DMS53 (cell line): ENCODE measurements at places on chromosomes 16 and 17.

DNA sequence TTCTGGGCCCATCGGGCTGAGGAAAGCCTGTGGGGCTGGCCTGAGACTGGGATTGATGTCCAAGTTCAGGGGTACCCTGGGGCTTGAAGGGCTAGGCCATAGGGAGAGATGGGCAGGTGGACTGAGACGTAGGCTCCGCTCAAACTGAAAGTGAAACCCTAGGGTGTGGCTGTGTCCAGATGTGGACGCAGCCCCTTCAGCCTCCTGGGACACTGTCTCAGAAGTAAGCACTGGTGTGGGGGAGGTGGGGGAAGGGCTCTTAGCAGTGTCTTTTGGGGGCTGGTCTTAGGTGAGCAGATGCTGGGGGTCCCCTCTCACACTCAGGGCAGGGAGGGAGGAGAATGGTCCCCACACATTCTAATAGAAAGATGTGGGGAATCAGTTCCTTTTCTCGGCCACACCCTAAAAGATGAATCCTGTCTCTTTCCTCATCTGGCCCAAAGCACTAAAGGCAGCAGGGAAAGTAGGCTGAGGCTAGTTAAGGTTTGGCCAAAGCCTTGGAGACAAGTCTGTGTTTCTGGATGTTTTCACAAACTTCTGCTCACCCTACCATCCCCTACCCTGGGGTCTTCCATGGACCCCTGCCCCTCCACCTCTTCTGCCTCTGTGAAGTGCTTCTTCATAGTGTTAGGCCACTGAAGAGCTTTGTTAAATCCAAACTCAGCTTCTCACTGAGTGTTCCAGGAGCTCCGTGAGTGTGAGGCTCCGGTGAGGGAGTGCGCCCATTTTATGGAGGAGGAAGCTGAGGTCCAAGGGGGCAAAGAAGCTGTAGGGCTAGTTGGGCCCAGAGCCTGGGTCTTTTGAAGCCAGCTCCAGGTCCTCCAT lies 5.6 kb downstream of the FMNL1 start:
- DNase-seq: no peak

GRCh38 chr17:39538866-39539265 lies 68.9 kb downstream of the NEUROD2 start:
- DNase-seq: no peak

GRCh38 chr16:10577305-10578202 lies 2.8 kb downstream of the EMP2 start:
- peak; percentile 65 for DNase-seq

GRCh38 chr17:48483471-48484131 lies 47.2 kb downstream of the HOXB1 start:
- DNase-seq: peak; percentile 62

DNA sequence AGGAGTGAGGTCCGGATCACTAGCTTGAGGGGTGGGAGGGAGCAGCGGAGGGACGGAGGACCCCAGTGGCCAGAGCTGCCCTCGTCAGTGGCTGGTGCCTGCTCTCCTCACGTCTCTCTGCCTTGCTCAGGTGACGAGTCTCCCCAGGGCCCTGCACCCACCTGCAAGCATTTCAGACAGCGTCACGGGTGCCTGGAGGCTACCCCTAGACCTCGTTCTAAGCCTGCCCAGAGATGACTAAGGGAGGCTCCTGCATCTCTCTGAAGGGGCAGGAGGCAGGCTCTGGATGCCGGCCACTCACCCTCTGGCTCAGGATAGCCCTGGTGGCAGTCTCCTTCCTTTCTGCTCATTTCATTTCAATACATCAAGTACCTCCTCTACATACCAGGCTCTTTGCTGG lies 68.8 kb downstream of the MRC2 start:
- no peak for DNase-seq

- DNase-seq: peak; percentile 94
Measured at GRCh38 chr17:4263282-4264215, at the start of gene ANKFY1. Gene ANKFY1 (minus strand): TSS chr17:4263979. CDS start chr17:4263941, 38 bp downstream.

DNA sequence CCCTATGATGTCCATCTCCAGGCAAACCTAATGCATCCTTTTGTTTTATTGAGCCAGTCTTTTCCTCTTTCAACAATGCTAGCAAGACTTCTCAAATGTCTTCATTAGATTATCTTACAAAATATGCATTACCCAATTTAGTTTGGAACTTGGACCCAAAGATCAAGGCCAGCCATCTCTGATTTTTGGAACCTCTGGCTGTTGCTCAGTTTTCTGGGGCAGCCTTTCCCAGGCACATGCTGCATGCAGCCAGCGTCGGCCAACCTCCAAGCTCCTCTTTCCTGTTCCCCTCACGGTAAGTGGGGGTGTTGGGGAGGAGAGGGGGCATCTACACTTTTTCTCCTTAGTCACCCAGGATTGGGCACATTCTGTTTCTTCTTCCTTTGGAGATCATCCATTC lies 189.3 kb downstream of the PRKCA start:
- no peak for DNase-seq
